D341Med (cell line): ENCODE measurements at places on chromosomes 5 and 9.
A peak's percentile ranks its signal among the peaks of the same experiment; 100 is the strongest.

DNA sequence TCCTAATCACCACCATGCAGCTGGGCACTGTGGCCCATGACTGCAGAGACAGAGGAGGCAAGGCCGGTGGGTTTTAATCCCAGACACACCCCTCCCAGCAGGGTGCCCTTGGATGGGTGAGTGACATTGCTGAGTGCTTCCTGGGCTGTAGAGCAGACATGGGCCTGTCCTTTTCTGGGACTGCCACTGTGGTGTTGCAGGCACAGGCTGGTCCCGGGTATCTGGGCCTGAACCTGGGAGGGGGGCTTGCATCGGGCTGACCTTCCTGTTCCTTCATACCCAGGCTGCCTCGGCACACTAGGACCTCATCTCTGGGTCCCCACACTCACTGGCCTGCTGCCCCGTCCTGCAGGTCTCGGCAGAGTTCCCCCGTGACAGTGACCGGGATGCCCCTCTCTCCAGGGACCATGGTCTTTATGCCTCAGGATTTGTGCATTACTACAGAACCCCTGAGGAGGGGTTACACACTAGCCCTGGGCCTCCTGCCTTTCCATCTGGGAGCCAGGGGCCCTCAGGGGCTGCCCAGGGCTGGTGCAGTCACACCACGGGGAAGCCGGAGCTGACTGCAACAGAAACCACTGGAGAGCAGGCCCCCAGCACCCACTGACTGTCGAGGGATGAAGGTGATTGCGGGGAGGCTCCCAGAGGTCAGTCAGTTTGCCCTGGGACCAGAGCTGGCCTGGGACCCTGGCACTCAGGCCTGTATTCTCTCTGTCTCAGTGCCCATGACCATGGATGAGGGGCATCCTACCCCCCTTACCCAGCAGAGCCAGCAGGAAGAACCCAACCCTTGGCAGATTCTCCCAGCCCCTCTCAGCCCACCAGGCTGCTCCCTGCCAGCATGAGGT is 8.9 kb upstream of the SLC25A48 start:
- no peak for DNase-seq

DNA sequence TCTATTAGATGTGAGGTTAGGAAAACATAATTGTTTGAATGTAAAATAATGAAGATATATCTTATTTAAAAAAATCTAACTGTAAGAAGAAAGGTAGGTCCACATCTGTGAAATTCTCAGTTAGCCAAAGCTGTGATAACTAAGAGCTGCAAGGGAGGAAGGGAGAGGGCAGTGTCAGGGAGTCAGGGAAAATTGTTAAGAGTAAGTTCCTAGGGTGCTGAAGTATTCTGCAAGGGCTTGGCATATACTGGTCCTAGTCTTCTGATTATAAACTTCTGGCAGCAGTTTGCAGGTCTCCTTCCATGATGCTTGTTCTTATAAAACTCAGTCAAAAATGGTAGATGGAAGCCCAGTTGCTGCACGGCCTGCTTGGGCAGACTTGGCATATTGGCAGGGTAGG is 233.2 kb downstream of the NMUR2 start:
- no peak for DNase-seq

DNA sequence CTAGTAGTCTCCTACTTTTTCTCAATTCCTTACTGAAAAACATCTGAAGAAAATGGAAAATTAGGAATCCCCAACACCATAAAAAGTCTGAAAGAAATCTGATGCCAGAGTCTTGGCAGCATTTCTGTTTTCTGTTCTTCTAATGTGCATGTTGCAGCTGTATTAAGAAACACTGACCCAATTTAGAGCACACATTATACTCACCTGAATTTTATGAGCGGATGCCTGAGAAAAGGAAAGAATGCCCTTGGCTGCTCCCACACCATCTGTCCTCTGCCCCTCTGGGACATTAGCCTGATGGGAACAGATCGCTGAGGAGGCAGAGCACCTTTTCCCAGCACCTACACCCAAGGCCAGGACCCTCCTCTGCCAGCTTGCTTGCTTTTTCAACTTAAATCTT is 14.1 kb upstream of the ANP32B start:
- no peak for DNase-seq

DNA sequence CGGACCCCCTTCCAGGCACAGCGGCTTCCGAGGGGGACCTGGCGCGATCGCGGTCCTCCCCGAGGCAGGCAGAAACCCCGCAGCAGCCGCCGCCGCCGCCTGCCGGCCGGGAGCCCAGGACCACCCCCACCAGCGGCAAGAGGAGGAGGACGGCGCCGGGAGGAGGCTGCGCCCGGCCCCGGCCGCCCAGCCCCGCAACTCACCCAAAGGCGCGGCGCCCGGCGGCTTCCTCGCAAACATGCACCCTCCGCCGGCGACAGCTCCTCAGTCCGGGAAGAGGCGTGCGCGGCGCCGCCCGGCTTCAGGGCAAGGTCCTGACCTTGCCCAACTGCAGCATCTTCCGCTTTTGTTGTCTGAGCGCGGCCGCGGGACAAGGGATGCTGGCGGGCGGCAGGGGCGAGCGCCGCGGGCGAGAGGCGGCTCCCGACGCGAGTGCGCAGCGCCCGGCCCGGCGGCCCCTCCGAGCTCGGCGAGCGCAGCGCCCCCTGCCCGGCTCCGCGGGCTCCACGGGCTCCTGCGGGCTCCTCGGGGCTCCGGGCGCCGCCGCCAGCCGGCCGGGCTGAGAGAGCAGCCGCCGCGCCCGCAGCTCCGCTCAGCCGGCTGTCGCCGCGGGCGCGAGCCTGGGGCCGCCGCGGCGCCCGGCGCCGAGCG is 507 bp downstream of the CTNND2 start:
- peak; percentile 76 for DNase-seq

DNA sequence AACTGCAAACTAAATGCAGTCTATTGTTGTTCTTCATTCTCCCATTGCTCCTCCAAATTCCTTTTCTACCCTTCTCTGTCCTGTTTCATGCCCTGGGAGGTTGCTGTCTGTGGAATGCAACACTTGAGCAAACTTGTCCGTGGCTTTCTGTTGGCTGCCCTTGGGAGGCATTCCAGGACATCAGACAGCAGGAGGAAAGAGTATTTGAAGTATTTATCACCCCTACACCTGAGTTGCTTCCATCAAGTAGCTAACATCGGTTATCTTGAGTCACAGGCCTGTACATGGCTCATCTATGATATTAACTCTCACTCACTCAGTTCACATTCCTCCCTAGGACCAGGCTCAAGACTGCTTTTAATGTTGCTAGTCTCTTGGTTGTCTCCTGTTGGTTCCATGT is 803.4 kb upstream of the CDH6 start:
- no peak for DNase-seq

DNA sequence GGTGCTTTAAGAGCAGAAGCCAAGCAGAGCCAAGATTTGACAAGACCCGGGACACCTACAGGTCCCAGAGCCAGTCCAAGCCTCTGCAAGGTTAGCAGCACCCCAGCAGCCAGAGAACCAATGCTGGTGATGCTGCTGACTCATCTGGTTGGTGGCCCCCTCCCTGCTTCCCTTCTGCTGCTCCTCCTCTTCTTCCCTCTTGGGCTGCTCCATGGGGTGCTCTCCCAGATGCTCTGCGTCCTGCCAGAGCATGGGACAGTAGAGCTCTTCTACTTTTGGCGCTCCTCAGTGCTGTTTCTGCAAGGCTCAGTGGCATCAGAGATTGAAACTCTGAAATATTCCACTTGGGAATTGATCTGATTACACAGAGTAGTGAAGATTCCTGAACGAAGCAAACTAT is 76.1 kb upstream of the SAP30L start:
- no peak for DNase-seq

DNA sequence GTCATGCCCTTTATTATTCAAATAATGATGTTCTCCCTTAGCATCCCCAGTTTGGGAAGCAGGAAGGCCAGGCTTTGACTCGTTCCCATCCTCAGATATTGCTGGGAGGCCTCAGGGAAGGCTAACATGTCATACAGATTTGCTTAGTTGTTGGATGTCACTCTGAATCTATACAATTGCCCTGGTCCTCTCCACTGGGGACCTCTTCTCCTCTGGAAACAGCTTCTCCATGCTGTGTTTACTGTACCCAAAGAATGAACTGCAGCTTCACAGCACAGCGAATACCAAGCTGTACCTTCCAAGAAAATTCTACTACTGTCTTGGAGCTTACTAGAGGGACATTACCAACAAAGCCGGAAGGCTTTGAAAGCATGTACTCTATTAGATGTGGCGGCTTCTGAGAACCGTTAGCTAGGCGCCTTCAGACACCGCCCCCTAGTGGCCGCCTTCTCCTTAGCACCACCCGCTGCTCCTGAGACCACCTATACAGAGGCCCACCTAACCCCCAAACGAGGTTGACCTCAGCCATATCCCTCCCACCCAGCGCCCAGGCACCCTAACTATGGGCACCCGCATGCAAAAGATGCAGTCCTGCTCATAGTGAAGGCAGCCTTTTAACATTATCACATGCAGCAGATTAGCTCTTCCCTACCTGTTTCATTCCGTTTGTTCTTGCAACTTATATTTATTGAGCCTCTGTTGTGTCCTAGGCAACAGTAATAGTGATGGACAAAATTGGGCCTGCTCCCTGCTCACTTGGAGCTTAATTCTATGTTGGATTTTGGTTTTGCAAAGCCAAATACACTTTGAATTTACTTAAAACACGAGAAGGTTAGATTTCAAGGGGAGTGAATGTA is 34.9 kb upstream of the FOXI1 start:
- DNase-seq: peak; percentile 25

DNA sequence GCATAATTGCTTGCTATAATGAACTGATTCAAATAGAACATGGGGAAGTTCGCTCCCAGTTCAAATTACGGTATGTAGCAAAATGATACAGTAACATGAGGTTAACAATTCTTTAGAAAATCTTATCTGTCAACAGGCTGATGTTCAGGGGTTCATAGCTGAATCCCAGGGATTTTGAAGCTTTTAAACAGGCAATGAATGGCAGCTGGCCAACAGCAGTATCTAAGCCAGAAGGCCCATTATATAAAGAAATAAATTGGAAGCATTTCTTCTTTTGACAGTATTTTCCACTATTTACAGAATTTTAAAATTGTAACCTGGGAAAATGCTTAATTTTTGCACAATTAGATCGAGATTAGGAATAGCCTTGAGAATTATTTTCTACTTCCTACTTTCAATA is 126.8 kb downstream of the PDE8B start:
- no peak for DNase-seq

- DNase-seq: no peak
Observed at GRCh38 chr5:154791535-154791934, 36.4 kb downstream of the LARP1 start.

- DNase-seq: peak; percentile 15
Observed at GRCh38 chr5:125497651-125498050, 751.2 kb upstream of the ZNF608 start.

GRCh38 chr5:128706269-128706668 is 168.2 kb upstream of the FBN2 start:
- DNase-seq: no peak

GRCh38 chr5:153619771-153620170 is 129.3 kb downstream of the GRIA1 start:
- no peak for DNase-seq

GRCh38 chr9:126611193-126611591 is 2.5 kb upstream of the LMX1B start:
- no peak for DNase-seq

- no peak for DNase-seq
Observed at GRCh38 chr5:6504677-6505415, 56.2 kb downstream of the UBE2QL1 start.

- DNase-seq: no peak
Observed at GRCh38 chr9:19875291-19875920, 86.6 kb upstream of the SLC24A2 start.

DNA sequence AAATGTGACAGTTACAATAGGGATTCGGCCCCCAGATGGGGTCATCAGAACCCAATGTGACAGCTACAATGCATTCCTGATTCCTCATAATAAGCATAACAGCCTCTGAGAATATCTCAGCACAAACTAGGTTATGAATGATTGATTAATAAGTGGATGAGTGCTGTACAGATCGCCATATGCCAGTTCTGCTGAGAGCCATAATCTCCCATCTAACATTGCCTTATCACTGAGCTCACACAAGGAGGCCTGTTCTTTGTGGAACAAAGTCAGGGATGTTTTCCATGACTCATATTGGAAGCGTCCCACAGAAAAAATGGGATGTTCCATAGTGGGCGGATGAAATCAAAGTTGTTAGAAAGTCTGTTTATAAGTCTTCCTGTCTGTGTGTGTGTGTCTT is 89.6 kb downstream of the KIF4B start:
- DNase-seq: no peak

- DNase-seq: no peak
Observed at GRCh38 chr5:65832603-65833228, 93.7 kb upstream of the ERBIN start.

DNA sequence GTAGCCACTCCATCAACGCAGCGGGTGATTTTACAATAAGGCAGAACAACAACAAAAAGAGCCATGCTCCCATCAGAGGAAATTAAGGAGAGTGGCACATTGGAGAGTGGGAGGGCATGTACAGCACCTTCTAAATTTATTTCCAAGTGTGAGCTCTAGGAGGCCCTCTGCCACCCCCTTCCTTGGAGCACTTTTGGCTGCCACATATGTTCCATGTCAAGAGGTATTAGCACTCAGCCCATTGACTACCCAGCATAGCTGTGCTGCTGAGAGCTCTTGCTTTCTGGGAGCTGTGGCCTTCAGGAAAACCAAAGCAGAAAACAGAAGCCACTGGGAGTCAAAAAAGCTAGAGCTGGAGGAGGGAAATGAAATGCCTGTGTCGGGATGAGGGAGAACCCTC is 200.2 kb upstream of the PANK3 start:
- DNase-seq: no peak
